ENCODE measurements at places on chromosomes 7 and 10. TPM values are rescaled to one million over a fixed set of nuclear protein-coding genes. Genes with fewer than 3 reads are reported as not detected.

DNA sequence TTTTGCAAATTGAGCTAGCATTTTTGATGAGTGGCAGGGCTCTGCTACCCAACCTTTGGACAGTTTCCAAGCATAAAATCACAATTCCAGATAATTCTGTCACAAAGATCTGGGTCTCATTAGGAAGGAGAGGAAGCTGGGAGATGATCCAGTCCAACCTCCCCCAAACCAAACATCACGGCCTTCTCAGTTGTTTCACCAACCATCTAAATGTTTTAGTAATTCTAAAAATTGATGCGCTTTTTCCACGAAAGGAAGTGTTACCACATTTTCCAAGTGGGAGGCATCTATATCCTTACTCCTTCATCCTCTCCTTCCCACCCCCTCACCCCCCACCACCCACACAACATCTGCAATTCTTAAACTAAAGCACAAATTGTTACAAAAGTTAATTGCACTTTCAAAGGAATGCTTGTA is 108.3 kb downstream of the EGFR start:
- DNase-seq, result no peak

- no peak for DNase-seq
Measured at GRCh38 chr10:11068861-11069633, 51.4 kb downstream of the CELF2 start.

- DNase-seq, result no peak
Measured at GRCh38 chr7:55128693-55129394, 110.0 kb downstream of the EGFR start.

Gene LBX1
- total RNA-seq, result not detected

GRCh38 chr10:104688251-104689042 is 47.4 kb downstream of the SORCS3 start:
- DNase-seq, result no peak
